Umbilical cord (tissue), 2 donors: ENCODE measurements at places on chromosomes 2 and 18.

- no peak for DNase-seq
These were observed 2.7 kb upstream of the ACTR3 start for GRCh38 chr2:113887009-113887792.

DNA sequence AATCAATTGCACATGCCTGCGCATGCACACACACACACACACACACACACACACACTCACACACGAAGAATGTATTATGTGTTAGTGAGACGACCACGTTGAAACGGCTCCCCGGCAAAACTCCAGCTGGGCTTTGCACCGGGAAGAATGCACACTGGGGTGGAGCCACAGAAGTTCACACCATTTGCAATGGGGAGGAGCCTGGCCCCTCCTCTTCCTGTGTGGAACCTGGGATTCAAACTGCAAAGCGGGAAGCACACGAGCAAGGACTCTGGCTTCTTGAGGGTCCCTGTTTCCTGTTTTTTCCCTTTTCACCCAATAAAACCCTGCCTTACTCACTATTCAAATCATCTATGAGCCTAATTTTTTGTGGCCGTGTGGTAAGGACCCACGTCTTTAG lies 304.0 kb upstream of the TMEFF2 start:
- no peak for DNase-seq

DNA sequence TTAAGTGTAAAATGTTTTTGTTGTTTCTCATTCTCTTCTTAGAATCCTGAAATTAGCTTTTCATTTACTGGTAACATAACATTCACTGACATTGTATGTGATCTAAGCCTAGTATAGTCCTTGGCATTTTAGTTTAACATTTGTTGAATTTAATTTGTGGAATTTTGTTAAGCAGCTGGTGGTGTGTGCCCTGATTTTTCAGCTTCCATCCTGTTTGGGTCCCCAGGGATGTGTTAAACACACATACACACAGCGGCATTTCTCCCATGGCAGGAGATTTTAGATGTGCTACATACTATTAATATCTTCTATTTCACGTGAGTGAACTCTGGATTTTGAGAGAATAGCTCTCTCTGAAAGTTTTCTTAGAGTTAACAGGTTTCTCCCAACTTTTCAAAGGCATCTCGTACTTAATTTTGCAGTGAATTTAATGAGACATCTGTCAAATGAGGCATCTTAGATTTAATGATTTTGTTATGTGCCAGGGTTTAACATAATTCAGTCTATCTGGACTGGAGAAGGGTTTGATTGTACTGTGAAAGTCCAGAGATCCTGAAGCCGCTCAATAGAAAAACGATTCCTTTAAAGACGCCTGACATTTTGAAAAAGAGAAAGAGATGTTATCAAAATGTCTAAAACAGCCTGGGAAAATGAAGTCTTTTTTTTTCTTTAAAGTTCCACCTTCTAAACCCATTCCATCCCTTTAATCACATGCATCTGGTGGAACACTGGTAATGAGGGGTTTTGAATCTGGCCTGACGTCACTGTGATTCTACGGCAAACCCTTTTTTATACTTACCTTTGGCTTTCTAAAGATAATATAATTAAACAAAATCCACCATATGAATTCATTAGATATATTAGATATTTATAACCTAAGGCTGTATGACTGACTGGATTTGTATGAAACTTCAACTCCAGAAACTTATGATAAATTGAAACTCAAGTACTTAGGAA lies 6.8 kb downstream of the PHLPP1 start:
- DNase-seq: no peak

DNA sequence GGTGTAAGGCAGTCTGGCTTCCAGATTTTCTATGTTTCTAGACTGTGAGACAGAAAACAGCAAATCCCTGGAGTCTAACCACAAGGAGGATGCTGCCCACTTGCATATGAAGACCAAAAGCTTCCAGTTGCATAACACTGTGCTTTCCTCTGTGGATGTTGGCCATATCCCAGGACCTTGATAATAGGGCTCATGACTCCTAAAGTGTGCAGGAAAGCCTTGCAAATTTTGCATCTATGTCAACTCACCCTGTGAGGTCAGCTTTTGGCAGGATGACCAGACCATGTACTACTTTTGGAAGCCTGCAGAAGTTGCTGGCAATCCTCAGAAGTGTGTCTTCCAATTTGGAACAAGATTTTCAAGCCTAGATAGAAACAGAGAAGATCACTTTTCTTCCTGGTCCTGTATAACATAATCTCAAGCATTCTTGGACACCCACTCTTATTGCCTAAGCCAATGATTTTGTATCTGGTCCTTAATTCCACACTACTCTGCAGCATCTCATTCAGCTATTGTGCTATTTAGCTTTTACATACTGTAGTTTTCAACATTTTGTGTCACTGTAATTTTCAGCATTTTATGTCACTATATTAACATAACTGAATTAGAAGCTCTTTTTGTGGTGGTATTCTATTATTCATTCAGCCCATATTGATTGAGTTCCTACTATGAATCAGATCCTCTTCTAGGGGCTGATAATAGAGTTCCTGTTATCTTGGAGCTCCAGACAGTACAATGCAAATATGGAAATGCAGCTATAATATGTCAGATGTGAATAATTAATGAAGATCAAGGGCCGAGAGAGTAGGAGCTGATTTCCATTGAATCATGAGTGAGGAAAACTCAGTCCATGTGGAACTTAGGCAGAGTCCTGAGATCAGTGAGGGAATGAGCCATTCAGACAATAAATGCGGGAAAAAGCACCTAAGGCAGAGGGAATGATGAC lies 85.3 kb upstream of the RAB27B start:
- DNase-seq: peak; percentile 93

DNA sequence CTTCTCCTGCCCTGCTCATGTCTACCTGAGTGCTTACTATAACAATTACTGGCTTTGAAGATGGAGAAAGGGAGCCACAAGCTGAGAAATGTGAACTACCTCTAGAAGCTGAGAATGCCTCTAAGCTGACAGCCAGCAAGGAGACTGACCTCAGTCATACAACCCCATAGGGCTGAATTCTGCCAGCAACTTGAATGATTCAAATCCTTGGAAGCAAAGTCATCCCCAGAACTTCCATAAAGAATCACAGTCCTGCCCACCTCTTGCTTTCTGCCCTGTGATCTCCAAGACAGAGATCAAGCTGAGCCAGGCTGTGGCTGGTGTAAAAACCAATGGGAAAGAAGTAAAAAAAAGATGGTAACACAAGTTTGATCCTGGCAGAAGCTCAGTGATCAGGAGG lies 288.2 kb upstream of the SPHKAP start:
- DNase-seq: no peak

GRCh38 chr2:12334412-12334966 lies 382.2 kb upstream of the TRIB2 start:
- peak; percentile 35 for DNase-seq

GRCh38 chr2:74066491-74067203 lies 81.1 kb downstream of the BOLA3 start:
- DNase-seq: no peak

DNA sequence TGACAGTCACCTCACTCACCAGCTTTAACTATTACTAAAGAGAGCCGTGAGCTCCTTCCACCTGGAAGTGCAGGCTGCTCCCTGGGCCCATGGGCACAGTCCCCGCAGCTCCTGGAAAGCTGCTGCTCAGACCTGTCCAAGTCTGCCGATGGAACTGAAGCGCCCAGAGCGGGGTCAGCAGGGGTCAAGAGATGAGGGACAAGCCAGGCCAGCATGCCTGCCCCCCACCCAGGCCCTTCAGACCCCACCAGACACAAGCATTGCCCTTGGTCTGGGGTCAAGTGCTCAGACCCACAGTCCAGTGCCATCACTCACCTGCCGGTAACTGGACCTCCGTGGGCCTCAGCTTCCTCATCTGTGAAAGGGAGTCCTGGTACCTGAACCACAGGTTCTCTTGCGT lies 59.9 kb downstream of the BIN1 start:
- no peak for DNase-seq

DNA sequence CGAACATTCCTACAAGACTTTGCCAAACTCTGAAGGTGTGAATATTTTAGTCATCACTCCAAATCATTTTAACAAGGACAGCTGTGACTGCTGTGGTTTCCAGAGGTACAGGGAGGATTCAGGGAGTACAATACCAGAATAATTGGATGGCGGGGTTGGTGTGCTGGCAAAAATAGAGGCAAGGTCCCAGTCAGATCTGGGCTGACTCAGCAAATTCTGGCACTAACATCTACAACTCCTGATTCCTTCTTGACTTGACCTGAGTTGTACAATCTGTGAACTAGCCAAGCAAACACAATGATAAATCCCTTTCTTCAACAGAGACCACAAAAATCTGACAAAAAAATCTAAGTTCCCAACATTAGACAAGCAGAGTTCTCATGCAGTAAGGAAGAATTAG lies 40.4 kb downstream of the RMP24 start:
- no peak for DNase-seq

DNA sequence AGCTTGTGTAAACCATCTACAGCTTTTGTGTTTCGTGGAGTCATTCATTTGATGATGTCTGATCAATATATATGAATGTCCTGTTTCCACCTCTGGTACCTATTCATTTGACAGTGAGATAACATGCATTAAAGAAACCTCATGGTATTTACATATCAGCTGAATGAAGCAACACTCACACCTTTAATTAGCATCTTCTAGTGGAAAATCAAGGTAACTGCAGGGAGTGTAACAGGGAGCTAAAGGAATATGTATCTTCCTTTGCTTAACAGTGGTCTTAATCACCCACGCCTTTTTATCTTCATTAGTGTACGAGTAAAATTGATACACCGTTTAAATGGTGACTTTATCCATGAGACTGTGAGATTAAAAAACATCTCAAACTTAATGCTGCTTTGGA lies 15.6 kb downstream of the SLC39A10 start:
- no peak for DNase-seq

GRCh38 chr18:261398-262073 lies 6.3 kb downstream of the THOC1 start:
- no peak for DNase-seq

GRCh38 chr2:130354139-130354428 lies 1.8 kb upstream of the PTPN18 start:
- no peak for DNase-seq

- DNase-seq: no peak
These were observed 54.4 kb downstream of the LRPPRC start for GRCh38 chr2:43941359-43941758.

GRCh38 chr18:54991981-54992380 lies 32.7 kb upstream of the CCDC68 start:
- DNase-seq: no peak

GRCh38 chr2:184577743-184578142 lies 20.6 kb upstream of the ZNF804A start:
- peak; percentile 3 for DNase-seq

- no peak for DNase-seq
These were observed 94.1 kb downstream of the BIN1 start for GRCh38 chr2:127012868-127013267.

DNA sequence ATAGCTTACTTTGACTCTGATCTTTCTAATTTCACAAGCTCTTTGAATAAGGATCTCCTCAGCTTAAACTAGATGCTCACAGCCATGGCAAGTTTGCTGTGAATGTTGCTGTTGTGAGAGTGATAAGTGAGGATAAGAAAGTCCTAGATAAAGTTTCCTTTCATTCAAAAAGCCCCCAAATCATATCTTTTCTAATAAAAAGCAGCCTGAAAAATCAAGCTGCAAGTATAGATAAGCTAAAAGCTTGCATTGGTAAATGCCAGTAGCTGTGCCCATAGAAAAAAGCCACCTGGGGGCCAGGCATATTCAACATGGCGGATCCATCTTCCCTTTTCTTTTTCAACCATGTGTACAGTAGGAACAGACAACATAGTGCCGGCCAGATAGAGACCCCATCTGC lies 4.3 kb downstream of the NLRC4 start:
- no peak for DNase-seq

- no peak for DNase-seq
These were observed 61.6 kb upstream of the RAB27B start for GRCh38 chr18:54766634-54767033.

- no peak for DNase-seq
These were observed 45.1 kb downstream of the ATIC start for GRCh38 chr2:215356948-215357461.

- peak; percentile 14 for DNase-seq
These were observed 140.3 kb downstream of the TRIB2 start for GRCh38 chr2:12856934-12857601.

GRCh38 chr2:119914266-119914665 lies 98.6 kb upstream of the EPB41L5 start:
- peak; percentile 57 for DNase-seq

DNA sequence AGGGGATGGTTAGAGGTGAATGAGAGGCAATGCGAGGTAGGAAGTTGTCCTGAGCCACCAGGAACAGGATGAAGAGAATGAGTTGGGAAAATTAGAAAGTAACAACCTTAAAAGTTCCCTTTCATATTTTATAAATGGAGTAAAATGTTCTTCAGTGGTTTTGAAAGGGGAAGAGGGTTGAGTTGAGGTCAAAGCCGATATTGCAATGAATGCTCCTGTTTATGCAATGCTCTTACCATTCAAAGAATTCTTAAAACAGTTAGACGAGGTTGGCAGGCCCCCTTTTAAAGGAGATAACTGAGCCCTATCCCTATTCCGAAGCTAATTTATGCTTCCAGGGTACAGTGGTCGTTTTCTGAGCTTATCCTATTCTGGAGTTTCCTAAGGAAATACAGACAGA lies 2110.3 kb upstream of the CELF4 start:
- no peak for DNase-seq

DNA sequence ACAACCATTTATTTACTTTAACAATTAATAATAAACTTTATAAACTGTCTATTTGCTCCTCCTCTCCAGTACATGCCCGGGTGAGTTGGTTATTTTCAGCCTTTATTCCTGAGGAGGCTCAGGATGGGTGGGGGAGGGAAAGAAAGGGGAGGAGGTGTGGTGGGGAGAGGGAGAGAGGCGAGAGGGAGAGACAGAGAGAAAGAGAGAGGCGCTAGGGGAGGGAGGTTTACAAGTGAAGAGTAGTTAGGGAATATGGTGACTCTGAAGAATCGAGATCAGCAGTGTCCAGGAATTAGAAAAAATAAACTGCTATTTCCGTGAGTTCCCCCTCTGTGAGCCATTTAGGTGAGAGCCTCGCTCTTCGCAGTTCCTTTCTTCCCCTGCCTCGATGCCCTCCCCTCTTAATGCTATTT lies 138.9 kb downstream of the MEIS1 start:
- peak; percentile 75 for DNase-seq

DNA sequence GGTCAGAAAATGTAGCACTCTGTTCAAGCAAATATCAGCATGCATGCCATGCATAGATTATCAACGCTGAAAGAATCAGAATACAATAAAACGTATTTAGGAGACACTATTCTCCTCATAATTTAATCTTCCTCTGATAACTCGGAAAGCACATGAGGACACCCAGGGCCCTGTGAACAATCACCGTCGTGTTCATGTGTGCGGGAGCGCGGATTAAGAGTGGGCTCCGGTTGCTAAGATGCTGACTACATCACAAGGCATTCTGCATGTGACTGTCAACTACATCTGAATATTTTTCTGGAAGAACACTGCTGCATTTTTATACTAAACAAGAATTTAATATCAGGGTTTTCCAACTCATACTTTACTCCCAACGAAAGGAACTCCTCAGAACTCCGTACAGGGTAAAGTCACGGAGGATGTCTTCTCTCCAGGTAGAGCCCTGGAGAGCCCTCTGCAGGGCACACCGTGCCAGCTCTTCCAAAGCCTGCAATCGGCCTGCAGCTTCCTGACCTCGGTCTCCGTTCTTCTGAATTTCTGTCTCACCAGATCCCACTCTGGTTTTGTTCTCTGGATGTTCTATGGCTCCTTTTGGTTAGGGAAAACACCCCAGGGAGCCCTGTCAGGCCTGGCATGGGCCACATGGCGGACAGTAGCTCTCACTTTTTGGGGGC lies 59.6 kb downstream of the ZNF516 start:
- no peak for DNase-seq
